ENCODE measurements at places on chromosomes 2 and 18.

DNA sequence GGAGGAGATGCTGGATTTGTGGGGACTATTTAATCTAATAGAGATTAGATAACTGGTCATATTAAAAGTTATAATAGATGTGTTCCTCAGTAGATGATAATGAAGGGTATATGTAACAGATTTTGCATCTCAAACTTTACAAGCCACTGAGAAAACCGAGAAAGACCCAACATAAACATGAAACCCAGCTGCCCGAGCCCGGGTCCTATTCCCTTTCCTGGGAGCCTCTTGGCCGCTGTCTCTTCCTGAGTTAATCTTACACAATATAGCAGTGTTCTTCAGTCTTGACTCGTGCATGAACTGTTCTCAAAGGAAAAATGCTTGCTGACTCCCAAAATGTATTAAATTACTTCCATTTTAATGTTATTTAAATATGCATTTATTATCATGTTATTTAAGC lies 94.5 kb downstream of the COPS8 start:
- DNase-seq: no peak

DNA sequence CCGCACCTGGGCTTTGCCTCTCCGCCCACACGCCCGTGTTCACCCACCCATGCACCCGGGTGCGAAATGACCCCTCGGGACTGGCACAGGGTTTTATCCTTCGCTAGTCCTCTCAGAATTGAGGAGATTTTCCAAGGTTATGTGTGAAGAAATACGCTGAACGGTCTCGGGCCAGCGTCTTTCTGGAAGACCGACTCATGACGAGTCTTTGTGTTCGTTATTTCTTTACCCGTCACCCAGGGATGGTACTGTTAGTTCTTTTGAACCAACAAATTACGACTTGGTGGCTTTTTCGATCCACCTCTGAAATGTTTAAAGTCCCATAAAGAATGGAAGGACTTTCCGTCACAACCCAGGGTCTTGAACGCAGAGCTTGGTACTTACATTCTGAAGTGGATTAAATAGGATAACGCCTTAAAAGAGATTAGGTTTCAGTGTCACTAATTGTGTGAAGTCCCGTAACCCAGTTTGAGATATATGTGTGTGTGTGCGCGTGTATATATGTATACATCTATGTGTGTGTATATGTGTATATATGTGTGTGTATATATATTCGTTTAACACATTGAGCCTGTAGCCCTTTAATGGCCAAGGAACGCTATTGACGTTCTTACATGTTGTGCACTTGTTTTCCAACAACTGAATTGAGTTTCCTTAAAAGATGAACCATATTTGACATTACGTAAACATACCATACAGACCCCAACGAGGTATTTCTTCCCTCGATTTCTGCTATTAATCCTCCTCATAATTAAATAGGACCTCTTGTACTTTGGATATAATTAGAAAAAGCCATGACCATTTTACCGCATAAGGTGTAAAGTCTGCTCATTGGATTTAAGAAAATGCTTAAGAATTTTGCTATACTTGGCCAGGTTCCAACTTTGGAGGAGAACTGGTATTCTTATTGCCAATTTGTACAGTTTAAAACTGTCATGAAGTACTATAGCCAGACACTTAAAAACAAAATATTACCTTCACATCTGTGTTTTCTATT lies 889 bp downstream of the ZC3H15 start:
- no peak for DNase-seq

DNA sequence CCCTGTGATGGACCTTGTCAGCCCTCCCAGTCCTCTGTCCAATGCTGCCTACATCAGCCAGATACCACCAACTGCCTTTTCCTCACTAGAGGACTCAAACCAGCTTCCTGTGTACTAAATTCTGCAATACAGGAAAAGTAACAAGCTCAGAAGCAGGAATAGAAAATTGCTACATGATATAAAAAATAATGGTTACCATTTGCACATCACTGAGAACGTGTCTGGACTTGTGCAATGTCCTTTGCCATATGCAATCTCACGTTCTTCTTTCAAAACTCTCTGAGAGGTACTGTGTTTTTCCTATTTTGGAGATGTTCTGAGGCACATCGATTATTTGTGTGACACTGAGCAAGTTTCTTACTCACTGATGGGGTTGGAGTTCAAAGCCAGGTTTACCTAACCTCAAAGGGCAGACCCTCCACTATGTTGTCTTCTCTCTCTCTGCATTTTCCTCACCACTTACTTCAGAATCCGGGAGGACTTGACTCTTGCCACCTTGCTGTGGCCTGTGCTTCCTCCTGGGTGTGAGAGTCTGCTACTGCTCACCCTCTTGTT lies 12.1 kb downstream of the UPP2 start:
- DNase-seq: no peak

DNA sequence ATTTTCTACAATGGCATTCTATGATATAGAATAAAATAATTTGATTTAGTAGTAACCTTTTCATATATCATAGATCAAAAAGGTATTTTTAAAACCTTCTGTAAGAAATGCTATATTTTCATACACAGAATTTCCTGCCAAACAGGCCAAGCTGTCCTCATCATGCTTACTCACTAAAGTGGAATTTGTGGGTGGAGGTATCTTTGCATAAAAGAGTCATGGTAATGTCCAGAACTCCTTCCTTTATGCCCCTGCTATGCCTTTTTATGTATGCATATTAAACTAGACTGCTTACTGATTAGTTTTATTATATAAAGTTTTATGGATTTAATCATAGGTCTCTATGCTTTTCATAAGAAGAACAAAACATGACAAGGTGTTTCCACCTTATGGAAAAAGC lies 27.5 kb upstream of the MARCHF7 start:
- DNase-seq: no peak

DNA sequence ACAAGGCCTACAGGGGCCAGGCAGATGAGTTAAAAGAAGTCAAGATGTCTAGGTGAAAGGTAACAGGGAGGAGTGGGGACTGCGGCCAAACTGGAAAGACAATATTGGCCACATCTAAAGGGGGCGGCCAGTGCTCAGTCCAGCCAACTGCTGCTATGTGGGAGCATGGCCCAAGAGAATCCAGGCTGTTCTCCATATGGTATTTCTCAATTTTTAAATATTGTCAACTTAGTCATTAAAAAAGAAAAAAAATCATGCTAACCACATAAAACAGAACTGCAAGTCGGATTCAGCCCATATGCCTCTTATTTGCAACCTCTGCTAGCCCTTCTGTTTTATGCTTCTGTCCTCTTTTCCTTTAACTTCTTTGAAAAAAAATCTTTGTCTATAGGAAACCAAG lies 14.8 kb downstream of the TRABD2A start:
- no peak for DNase-seq

DNA sequence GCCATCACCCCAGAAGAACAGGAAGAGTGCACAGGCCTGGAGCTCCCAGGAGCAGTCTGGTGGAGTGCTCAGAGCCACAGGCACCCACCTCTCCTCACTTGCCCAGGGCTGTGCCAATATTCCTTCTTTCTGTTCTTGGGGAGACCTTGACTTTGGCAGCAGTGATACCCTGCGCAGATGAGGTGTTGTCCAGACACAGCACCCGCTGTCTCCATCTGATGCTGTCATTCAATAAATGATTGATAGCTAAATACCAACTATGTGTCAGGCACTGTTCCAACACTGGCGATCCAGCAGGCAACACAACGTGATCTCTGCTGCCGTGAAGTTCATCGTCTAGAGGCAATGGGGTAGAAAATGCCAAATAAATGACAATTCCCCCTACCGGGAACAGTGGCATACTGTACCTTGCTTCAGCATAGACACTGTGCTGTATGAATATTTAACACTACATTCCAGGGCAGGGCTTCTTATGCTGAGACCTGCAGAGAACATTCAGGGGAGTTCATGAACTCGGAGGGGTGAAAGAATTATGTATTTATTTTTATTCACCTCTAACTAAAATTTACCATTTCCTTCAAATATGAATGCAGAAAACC lies 320.5 kb upstream of the NCKAP5 start:
- DNase-seq: no peak

- DNase-seq: no peak
These were observed 132.6 kb downstream of the MAP2 start for GRCh38 chr2:209556354-209556961.

DNA sequence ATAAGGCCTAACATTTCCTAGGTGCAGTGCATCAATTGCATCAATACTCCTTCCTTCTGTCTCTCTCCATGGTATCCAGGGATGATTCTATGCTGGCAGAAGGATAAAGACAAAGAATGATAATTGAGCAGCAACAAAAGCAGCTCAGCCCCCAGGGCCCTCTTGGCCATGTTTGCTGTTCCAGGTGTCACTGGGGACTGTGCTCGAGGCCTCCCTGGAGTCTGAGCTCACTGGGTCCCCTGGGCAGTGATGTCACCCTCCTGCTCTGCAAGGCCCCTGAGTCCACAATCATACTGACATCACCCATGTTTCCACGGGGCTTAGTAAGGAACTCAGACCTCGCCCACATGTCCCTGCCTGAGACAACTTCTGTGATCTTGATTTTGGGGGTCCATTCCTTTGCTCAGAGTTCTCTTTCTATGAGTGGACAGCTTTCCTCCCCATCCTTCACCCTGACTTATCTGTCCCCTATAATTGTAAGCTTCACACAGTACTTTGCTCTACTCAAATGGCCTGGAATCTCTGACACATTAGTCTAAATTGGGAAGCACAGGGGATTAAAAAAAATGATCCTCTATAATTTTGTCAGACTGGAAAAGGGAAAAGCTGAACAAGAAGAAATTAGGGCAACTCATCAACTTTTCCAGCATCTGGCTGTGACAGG lies 15.8 kb upstream of the EXOC6B start:
- DNase-seq: no peak

- no peak for DNase-seq
These were observed 172.8 kb downstream of the ACOXL start for GRCh38 chr2:110905217-110905616.

Data from nephron progenitor cell (in vitro differentiated cells).